Activated naive CD4-positive, alpha-beta T cell (primary cell): ENCODE measurements at places on chromosomes 1 and 21.

GRCh38 chr1:218447010-218447689, 102.0 kb downstream of the TGFB2 start:
- DNase-seq, result no peak

DNA sequence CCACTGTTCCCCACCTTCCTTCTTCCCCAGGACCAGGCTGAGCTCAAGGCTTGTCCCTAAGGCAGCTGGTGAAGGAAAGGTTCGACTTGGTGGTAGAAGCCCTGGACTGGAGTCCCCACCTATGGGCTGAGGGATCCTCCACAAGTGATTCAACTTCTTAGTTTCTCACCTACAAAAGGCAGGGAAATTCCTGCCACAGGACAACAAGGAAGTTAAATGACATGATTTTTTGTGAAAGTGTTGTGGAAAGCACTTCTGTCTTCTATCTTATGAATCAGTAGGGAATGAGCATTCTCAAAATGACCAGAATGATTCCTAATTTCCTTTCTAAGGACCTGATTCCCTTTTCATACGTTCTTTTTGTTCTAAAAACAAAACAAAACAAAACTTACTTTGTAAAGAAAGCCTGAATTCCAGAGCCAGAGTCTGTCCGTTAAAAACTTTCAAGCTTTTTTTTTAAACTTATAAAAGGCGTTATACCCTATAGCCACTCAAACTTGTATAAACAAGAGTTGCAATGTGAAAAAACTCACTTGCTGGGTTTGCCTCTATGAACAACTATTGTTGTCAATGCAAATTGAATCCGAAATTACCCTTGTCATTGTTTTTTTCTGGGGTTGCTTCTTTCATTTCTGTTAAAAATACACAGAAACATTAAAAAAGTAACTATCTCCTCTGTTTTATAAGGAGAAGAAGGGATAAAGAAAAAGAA, 12.2 kb downstream of the KCNJ15 start:
- no peak for DNase-seq

DNA sequence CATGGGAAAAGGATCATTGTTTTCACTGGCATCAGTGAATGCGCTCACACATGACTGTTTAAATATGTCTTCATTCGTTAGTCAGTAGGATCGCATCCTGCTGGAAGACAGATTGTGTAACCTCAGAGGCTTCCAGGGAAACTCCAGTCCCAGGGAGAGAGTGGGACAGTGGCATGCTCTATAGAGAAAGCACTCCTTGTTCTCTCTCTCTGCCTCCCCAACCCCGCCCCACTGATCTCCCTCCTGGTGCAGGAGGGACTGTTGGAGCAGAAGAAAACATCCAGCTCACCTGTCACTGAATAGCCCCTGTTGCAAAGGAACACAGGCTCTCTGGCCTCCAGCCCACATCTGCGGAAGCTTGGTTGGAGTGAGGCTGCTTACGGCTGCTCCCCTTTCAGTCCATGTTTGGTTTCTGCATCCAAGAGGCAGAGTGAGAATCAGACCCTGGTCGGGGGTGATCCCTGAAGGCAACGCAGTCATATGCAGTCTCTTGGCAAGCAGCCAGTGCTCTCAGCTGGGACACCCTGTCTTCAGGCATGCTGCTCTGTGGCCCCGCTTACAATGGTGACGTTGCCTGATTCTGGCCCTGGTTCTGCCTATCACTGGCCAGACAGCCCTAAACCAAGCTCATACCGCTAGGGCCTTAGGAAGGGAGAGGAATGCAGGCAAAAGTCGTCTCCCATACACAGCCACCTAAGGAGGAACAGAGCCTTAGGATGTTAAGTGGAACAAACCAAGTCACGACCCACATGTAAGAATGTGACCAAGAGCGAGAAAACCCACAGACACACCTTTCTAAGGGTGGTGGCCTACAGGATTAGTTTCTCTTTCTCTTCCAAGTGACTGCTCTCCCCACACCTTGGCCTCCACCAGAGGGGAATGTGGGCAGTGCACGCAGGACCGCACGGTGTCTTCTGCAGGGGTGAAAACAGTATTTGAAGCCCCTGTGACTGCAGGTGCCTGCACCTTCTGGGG, 39.7 kb downstream of the BACE2 start:
- no peak for DNase-seq

DNA sequence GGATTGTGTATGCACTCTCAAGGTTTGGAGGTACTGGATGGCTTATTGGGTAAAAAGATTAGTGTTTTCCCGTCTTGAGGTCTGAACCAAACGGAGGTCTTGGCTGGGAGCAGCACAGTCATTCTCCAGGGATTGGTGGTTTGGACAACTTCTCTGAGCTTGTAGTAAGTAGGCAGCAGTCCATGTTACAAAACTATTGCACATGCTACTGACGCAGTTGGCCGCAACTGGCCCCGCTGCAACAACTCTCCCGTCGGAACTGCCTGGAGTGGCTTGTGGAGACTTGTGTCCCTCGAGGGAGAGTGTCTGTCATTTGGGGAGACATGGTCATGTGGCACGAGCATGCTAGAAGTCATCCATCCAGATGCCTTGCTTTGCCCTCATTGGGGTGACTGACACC, 276.0 kb downstream of the TM2D1 start:
- DNase-seq, result no peak

DNA sequence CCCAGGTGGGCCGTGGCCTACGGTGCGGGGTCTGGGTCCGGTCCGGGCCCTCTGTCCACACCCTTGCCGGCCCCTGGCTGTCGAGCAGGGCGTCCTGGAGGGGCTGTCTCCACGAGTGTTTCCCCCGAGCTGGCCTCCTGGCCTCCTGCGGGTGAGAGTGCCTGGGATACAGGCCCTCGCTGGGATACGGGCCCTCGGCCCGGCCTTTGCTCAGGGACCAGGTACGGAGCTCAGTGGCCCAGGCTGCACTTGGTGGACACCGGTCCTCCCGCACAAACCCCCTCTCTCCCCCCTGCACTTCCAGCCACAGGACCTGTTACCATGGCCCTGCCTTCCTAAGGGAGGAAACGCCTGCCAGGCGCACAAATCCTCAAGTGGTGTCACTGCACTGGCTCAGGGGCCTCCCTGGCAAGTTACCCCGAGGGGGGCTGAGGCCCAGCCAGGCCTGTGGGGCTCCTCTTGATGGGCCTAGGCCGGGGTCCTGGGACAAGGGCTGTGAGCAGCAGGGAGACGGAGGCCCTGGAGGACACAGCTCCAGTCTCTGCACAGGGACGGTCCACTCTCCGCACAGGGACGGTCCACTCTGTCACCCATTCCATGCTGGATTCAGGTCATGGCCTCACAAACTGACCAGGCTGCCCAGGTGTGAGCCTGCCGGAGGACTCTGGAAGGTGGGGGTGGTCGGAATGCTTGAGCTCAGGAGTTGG, 18.2 kb upstream of the RNF223 start:
- DNase-seq, result no peak
